CD4-positive, alpha-beta T cell treated with Interleukin-4 for 1 hour (primary cell): ENCODE measurements at places on chromosomes 7 and 10.

DNA sequence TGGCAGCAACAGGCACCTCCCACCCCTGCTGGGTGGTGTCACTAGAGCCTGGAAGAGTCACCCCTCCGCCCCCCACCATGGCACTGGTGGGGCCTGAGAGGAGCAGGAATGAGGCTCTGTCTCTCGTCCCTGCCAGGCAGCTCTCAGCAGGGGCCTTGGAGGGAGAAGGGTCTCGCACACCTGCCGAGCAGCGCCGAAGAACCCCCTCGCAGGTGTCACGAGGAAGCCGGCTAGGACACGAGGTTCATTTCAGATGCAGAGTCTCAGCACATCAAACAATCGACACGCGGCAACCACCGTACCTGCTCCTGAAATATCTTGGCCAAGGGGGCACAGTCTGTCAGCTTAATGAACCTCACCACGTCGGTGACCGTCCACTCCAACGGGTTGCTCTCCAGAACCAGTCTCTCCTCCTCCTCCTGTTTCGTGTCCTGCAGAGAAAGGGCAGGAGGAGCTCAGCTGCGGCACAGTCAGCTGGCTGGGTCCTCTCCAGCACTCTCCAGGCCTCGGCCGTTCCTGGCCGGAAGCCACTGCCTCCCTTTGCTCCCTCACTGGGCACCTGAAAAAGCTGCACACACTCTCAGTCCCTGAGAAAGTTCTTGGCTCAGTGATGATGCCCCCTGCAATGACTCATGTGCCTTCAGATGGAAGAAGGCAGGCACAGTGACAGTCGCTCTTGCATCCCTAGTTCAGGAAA is 240.1 kb downstream of the SFMBT2 start:
- no peak for DNase-seq

DNA sequence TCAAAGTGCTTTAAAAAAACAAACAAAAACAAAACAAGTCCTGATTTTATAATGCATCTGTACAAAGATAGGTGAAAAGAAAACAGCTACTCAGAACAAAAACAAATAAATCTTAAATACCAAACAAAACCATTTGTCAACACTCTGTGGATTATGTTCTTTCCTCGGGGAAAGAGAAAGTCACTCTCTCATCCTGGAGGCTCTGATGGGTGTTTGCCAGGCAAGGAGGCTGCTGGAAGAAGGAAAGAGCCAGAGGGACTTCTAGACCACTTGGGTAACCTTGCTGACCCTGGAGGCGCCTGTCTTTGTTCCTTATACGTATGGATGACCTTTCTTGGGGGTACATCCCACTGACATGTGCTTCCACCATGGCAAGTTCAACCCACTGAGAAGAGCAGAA is 92.8 kb downstream of the ZRANB1 start:
- DNase-seq, result no peak

- no peak for DNase-seq
Observed at GRCh38 chr10:25753776-25754175, 180.3 kb upstream of the MYO3A start.

GRCh38 chr7:141567432-141567831 is 16.2 kb downstream of the AGK start:
- DNase-seq, result no peak

DNA sequence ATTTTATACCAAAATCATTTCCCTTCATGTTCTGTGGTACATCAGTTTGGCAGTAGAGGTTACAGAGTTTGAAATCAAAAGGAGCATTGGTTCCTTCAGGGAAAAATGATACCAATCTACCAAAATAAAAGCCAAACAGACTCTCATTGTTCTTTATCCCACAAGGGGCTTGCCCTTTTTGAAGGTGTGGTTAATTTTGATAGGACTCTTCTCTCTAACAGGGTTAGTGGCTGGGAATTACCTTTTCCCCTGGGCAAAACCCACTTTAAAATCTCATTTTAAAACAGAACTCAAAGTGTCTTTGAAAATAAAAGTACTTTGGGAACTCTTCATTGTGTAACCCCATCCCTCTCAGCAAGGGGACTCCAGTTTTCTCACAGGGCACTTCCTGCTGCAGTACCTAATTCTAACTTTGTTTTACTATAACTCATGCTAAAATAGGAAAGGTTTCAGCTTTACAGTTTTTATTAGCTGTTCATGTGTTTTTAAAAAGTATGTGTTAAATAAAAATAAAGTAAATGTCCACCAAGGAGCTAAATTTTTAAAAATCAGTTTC is 30.6 kb downstream of the SMNDC1 start:
- DNase-seq, result no peak

- no peak for DNase-seq
Observed at GRCh38 chr10:15725603-15726002, 5.9 kb upstream of the ITGA8 start.

DNA sequence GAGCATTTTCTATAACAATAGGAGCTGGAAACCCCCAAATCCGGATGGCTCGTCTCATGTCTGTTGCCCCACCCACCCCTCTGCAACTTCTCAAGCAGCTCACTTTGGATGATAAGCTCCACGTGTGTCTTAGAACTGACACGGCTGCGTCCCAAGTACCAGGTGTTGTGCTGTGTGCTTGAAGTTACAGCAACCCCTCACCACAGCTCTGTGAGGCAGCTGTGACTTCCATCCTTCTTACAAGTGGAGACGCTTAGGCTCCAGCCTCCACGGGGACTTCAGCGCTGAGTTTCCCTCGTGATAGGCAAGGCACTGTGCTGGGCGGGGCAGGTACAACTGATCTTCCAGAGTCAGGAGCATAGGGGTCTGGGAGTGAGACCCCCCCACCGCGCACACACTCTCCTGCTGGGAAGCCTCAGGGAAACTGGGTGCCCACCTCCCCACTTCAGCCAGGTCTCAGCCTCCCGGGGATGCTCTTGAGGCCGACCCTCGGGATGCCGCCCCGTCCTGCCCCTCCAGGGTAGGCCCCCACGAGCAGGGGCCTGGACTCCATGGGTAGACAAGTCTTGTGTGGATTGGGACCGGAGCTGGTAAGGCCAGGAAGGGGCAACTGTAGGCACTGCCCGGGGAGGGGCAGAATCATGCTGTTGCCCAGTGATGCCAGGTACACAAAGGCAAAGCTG is 31.4 kb downstream of the EN2 start:
- DNase-seq, result no peak

DNA sequence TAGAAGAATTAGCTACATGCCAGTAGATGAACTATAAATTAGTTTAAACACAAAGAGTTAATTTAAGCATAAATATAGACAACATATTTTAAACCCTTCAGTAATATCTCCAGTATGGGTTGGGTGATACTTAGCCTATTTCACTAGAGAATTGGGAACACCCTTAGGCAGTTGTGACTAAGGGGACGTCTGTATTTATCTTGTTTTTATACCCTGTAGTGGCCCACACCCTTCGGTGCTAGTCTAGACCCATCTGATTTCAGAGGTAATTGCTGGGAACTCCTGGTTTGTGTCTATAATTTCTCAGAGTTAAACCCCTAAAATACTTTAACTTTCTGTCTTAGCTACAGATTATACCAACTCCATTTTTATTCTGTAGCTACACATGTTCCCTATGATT is 11.5 kb upstream of the STEAP4 start:
- no peak for DNase-seq

DNA sequence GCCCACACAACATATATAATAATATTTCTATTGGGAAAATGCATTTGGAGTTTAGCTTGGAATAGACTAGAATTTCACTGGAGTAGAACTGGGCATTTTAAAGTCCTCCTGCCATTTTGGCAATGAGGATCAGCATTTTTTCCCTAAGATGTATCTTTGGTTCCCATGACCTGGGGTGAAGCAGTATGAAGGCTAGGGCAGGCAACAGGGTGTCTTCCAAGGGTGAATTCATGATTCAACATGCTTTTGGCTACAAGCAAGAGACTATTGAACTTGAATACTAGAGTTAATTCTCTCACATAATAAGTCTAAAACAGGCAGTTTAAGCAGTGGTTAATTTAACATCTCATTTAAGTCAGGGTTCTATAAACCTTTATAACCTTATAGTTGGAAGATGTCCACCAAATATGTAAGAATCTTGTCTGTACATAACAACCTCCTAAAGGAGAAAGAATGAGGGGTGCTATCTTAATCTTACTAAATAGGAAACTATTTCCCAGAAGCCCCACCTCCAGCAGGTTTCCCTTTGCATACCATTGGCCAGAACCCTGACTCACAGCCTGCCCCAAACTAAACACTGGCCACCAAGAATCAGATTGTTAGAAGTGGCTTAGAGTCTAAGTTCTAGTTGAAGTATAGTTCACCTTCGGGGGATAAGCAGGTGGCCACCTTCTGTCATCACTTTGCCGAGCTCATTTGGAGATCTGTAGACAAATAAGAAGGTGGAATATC is 96.0 kb upstream of the PRPS1L1 start:
- DNase-seq, result no peak

- no peak for DNase-seq
Observed at GRCh38 chr10:90969121-90969534, 48.2 kb upstream of the ANKRD1 start.

DNA sequence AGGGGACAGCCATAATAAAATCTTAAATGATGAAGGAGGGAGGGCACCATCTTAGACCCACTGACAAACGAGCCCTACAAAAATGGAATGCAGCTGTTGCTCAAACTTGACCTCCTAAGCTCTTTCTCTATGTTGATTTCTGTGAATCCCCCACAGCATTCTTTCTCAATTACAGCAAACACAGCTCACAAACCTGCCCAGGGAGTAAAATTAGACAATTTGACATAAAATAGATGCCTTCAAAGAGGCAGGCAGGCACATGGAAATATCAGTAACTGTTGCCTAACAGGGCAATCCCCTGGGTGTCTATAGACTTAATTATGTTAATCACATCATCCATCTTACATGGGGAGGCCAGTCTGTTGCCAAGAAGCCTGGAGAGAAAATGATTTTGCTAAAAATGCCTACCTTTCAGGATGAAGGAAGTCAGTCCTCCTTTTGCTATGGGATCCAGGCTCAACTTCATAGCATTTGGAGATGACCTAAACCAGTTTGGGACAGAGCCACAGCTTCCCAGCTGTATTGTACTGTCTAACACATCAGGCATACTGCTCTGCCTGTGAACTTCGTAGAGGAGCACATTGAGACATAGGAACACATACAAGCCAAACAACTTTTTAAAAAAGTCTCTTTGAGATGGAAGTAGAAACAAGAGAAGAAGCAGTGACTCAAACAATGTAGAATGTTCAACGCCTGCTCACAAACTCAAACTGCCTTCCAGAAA is 1177.4 kb downstream of the SORCS1 start:
- DNase-seq, result no peak

- peak; percentile 50 for DNase-seq
Observed at GRCh38 chr10:69061305-69062161, 26.4 kb upstream of the SRGN start.

GRCh38 chr10:122640921-122641320 is 58.7 kb downstream of the C10orf120 start:
- no peak for DNase-seq

DNA sequence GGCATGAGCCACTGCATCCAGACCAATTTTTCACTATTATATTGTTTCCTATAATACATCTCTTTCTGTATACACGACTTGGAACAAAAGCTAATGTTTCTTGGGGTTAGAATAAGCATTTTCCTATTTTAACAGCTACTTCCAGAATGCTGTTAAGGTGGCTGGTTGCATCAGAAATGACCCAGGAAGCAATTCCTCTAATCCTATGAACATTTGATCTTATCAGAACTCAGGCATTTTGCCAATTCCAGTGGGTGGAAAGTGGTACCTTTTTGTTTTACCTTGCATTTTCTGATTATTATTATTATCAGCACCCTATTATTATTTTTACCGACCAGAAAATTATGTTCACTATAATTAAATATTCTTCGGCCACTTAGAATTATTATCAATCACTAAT is 73.3 kb downstream of the NDUFB2 start:
- no peak for DNase-seq

DNA sequence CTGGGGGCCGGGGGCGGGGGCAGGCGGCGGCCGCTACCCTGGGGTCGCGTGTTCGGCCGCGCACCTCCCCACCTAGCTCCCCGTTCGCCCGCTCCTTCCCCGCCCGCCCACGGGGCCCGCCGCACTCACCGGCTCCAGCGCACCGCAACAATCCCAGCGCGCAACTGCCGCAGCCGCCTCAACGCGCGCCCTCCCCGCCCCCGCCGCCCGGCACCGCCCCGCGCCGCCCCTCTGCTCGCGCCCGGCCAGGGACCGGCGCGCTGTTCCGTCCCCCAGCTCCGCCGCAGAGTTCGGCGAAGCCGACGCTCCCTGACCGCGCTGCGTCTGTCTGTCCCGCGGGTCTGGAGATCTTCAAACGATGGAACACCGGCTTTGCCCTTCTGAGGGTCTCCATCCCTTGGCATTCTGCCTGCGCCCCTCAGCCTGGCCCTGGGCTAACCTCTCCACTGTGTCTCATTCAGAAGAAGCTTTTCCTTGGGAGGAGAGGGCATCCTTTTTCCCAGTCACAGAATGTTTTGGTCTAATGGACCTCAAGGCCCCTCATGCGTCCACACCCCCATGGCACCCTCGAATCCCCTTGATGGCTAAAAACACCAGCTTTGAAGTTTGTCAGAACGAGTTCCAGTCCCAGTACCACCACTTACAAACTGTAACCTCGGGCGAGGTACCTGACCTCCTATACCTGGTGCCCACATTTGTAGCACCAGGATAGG is at the start of gene NT5C2:
TSS of gene NT5C2 (minus strand) at position 166 of the 713 bp plus-strand sequence. CDS start 18,314 bp downstream, outside the sequence.
- DNase-seq, result peak; percentile 73

DNA sequence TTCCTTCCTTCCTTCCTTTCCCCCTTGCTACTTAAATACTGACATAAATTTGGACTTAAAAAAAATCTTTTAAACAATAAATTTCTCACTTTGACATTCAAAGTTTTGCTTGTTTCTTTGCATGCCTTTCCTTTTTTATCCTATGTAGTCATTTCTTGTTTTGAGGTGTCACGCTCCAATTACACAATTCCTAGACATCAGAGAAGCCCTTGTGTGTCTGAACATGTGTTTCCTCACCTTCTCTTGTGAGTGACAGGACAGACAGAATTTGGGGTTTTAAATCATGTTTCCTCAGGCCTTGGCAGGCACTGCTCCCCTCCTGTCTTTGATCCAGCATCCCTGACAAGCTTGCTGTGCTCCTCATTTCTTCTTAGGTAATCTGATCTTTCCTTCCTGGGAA is 91.3 kb downstream of the CYTH3 start:
- DNase-seq, result no peak

- no peak for DNase-seq
Observed at GRCh38 chr10:120802935-120803334, 48.2 kb upstream of the WDR11 start.

- no peak for DNase-seq
Observed at GRCh38 chr10:95706573-95706972, 12.8 kb upstream of the TCTN3 start.

GRCh38 chr10:25824050-25824449 is 110.0 kb upstream of the MYO3A start:
- no peak for DNase-seq

DNA sequence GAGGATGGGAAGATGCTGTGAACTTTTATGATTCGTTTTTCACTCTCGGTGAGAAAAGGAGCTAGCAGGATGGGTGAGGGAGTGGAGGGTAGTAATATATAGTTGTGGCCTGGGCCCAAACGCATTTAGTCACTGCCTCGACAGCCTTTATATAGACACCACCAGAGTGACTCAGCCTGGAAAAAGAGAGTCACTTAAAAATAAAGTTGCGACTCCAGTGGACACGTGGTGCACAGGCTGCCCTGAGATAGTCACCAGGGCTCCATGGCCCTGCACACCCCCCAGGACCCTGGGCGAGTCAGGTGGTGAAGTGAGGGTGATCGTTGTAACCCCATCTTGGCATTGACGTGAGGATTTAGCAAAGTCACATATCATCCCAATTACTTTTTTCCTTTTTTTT is 106.7 kb downstream of the CUX1 start:
- no peak for DNase-seq

GRCh38 chr7:151085691-151086620 is at the start of gene AGAP3:
AGAP3 (plus strand) TSS chr7:151086475; CDS start chr7:151086742, 267 bp downstream.
- peak; percentile 64 for DNase-seq
